Mesangial cell (primary cell): ENCODE measurements at places on chromosomes 1 and 21. TPM values are rescaled to one million over a fixed set of nuclear protein-coding genes. Genes with fewer than 3 reads are reported as not detected.

PTPN22 gene
- total RNA-seq: 0.33 and 0.76 TPM in 2 replicates

CD52 gene
- not detected in 2 replicates for total RNA-seq

VSIG8 gene
- total RNA-seq: not detected in 2 replicates

MIXL1 gene
- total RNA-seq: 0.13 and 0.16 TPM in 2 replicates
